DMS153 (cell line): ENCODE measurements at places on chromosomes 7 and 10.

DNA sequence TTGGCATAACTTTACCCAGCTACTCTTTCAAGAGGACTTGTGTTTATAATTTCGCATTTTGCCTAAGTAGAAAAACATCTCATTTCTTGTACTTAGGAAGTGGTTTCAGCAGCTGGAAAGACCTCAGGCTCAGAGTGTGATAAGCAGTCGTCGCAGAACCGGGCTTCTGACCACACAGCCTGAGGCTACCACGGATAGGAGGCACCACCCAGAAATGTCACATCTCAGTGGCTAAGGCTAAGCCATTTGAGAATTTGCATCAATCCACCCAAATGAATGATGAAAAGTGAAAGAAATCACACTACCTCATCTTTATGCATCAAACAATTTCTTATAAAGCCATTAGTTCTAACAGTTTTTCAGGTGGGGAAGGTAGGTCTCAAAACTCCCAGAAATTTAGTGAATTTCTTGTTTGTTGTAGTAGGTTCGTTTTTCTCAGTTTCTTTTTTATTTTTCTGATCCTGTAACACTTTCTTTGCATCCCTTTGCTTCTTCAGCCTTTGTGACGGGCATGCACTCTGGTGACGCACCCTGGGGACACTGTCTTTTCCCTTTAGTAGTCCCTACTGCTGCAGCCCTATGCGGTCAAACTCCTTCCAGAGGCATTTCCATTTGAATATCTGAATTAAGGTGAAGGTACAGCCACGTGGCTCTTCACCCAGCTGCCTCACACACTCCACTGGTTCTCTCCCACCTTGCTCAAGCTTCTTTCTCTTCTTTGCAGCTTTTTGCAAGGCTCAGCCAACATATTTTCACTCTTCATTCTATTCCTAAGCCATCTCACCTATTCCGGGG, 68.5 kb downstream of the MAP3K8 start:
- no peak for DNase-seq

GRCh38 chr7:130559184-130559583, 67.3 kb downstream of the MEST start:
- DNase-seq = no peak

DNA sequence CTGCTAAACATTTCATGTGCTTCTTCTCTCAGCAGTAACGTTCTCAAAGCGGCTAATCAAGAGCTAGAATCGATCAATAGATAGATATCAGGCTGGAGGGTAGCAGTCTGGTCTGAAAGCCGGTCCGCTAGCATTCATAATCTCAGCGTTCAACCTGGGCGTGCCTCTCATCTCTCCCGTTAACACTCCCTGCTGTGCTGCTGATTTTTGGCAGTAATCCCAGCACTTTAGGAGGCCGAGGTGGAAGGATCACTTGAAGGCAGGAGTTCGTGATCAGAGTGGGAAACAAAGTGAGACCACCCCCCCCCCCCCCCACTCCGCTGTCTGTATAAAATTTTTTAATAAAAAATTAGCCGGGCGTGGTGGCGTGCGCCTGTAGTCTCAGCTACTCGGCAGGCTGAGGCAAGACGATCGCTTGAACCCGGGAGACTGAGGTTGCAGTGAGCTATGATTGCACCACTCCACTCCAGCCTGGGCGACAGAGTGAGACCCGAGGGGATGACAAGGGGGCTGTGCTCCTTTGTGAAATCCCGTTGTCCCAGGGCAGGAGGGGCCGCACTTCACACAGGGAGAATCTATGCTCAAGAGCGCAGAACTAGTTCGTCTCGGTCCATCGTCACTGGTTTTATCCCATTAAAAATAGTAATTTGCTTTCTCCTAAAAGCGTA, 624 bp upstream of the CEP55 start:
- DNase-seq = peak; percentile 45

GRCh38 chr10:31768467-31768866, 160.2 kb downstream of the ARHGAP12 start:
- no peak for DNase-seq

DNA sequence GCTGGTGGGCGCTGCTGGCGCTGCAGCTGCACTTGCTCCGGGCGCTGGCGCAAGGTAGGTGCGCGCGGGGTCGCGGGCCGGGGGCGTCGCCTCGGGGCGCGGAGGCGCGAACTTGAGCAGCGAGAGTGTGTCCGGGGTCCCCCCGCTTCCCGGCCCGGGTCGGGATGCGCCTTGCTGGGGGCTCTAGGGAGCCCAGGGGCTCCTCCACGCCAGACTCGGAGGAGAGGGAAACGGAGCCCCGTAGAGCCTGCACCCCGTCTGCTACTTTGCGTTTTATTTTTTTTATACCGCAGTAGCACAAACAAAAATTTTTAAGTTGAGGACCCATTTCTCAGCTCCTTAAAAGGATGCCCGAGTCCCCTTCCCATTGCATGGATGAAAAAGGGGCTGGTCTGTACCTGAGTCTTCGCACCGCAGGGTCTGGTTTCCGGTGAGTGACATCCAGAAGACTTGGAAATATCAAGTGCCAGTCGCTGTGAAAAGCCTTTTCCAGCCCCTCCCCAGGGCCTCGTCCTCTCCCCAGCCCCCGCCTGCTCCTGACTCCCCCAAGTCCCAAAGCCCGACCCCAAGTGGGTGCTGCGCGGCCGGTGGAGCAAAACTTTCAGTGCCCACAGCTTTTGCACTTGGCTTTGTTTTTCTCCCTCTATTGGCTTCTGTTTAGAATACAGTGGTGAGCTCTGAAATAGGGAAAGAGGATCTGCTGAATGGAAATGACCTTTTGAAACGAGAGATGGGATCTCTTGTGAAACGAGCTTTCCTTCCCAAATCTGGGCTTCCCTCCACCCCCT, 973 bp downstream of the SDK1 start:
- DNase-seq = peak; percentile 39

GRCh38 chr7:11452476-11452875, 379.5 kb downstream of the THSD7A start:
- DNase-seq = no peak

DNA sequence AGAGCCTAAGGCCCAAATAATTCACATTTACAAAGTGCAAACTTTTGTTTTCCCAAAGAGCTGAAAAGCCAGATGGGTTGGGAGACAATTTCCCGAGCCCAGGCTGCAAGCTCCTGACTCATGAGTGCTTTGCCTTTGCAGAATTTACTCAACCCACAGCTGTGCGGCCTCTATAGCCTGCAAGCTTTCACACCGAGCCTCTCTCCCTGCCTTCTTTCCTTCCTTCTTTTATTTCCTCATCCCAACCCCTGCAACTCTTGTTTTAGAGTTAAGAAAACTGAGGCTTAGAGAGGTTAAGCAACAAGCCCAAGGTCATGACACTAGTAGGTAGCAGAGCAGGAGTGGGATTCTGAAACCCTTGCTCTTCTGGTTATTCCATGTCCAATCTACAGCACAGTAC, 203.0 kb upstream of the GPR26 start:
- DNase-seq = no peak

- no peak for DNase-seq
Observed at GRCh38 chr7:31948029-31948428, 122.2 kb downstream of the PDE1C start.

DNA sequence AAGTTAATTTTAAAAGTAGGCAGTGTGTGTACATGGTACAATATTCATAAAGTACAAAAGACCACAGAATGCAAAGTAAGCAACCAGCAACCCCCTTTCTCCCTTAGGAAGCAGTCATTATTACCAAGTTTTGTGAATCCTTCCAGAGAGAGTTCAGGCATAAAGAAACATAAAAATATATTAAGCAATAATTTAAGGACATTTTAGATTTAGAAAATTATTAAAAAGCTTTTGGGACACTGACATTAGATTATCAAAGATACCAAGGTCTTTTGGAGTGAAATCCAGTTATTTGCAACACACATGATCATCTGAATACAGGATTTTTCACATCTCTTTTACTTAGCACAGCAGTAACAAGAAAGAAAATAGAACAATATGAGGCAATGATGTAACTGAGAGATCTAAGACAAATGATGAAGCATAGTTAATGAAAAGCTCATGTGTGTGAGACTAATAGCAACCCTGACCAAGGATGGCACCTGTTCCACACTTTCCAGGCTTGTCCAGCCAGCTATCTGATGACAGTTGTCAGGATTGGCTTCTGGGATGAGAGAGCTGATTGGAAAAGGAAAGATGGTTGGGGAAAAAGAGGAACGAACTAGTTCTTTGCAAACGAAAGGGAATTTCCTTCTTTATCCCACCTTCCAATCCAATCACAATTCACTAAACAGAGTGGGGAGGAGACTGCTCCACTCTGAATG, 115.5 kb upstream of the LAMB4 start:
- DNase-seq = no peak

GRCh38 chr10:26994743-26995142, 105.6 kb downstream of the ANKRD26 start:
- no peak for DNase-seq

GRCh38 chr7:41029072-41029499, 673.8 kb downstream of the INHBA start:
- no peak for DNase-seq
